ENCODE measurements at places on chromosomes 16 and 17.
A peak's percentile ranks its signal among the peaks of the same experiment; 100 is the strongest.

DNA sequence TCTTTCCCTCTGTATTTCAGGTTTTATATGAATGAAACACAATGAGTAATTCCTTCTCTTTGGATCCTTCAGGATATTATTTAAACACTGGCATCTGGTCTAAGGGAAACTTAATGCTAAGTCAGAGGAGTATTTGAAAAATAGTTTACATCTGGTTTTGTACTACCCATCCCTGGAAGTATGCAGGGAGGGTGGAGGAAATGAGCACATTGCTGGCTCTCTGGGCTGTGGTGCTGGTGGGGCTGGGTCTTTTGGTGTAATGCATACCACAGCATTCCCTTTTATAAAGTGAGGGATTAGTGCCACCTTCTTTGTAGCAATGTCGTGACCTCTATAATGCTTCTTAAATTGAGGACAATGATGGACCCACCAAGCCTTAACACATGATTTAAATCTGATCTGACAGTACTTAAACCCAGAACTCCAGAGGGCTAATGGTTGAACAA lies 105.5 kb upstream of the AXIN2 start:
- no peak overlapping the region for H3K27ac ChIP-seq
- no peaks in the 10 kb centered on the region for H3K27me3 ChIP-seq
- no peak for DNase-seq
- no peak overlapping the region for H3K4me3 ChIP-seq
- H3K4me1 ChIP-seq: no peaks in the 10 kb centered on the region

GRCh38 chr16:7443648-7444365 lies 111.2 kb downstream of the RBFOX1 start:
- H3K4me3 ChIP-seq: no peak overlapping the region
- H3K27me3 ChIP-seq: no peaks in the 10 kb centered on the region
- DNase-seq: no peak
- no peaks in the 10 kb centered on the region for H3K4me1 ChIP-seq
- no peaks in the 10 kb centered on the region for H3K36me3 ChIP-seq

DNA sequence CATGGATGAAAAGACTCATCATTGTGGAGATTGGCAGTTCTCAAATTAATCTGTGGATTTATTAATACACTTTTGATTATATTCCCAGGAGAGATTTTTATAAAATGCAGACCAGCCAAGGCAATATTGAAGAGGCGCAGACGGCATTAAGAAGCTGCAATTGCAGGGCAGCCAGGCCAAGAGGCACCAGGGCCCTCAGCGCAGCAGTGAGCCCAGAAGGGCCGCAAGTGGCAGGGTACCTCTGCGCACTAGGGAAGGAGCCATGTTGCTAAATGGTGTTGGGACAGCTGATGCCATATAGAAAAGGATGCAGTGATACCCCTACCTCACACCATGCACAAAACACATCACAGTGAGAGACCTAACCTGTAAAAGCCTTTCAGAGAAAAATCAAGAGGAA lies 36.6 kb upstream of the CHMP6 start:
- H3K4me3 ChIP-seq: no peak overlapping the region
- no peaks in the 10 kb centered on the region for H3K27me3 ChIP-seq
- DNase-seq: no peak
- no peak overlapping the region for H3K27ac ChIP-seq
- peaks cover 4% of the 10 kb centered on the region for H3K36me3 ChIP-seq

- H3K4me3 ChIP-seq: peak overlapping the region; percentile 85
- peak overlapping the region; percentile 85 for H3K27ac ChIP-seq
- H3K36me3 ChIP-seq: peaks cover 5% of the 10 kb centered on the region
- no peaks in the 10 kb centered on the region for H3K27me3 ChIP-seq
These were observed 1.4 kb downstream of the NT5C start for GRCh38 chr17:75130059-75130631.

DNA sequence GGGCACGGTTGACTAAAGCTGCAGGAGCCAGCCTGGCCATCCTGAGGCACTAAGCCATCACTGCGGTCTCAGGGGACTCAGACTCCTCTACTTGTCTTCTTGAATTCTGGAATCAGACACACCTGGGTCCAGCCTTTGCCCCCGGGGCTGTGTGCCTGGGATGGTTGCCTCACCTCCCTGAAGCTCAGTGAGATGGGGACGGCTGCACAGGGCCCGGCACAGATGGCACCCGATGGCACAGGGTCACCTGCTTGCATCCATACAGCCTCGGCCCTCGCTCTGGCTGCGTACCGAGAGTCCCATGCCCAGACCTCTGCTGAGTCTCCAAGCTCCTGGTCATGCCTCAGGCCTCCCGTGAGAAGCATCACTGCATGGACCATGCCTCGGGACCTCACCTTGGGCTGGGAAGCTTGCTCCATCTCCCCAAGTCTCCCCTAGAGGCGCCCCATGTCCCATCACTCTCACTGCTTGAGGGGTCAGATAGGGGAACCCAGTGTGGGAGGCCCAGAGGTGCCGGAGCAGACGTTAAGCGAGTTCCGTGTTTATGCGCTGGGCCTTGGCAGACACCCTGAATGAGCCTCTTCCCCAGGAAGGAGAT lies 316.3 kb downstream of the SEC14L1 start:
- peak overlapping the region; percentile 100 for H3K27ac ChIP-seq
- H3K27me3 ChIP-seq: no peaks in the 10 kb centered on the region
- H3K4me3 ChIP-seq: peak overlapping the region; percentile 86
- H3K4me1 ChIP-seq: peaks cover 42% of the 10 kb centered on the region
- peak; percentile 71 for DNase-seq
- peaks cover 67% of the 10 kb centered on the region for H3K36me3 ChIP-seq

DNA sequence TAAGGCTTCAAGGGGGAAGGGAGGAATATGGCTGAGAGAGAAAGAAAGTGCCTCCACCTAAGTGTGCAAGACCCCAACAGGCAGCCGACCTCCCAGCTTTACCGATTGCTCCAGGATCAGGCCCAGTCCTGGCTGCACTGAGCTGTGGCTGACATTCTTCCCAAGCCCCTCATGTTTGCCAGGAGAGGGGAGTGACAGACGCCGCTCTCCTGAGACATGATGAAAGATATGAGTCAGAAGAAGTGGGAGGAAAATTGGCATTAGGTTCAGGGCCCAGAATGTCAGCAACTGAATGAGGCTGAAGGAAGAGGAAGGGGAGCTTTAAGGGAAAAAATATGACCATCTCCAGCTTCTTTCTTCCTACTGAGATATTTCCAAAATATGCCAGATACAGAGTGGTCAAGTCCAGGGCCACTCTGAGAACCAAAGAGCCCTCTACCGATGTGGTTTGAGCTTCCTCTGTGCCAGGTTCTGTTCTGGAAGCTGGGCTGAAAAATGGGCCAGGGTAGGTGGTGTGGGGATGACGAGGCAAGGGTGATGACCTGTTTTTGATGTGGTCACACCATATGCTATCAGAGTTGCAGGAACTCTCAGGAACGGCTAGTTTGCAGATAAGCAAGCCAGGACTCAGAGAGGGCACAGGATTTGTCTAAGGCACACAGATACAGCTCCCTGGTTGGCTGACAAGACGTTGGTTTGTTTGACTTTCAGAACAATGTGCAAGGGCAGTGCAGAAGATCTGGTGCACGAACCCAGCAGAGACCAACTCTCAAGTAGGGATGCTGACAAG lies 176.7 kb downstream of the SOX9 start:
- H3K36me3 ChIP-seq: no peaks in the 10 kb centered on the region
- H3K4me3 ChIP-seq: no peak overlapping the region
- DNase-seq: no peak
- H3K27me3 ChIP-seq: peaks cover 2% of the 10 kb centered on the region
- no peaks in the 10 kb centered on the region for H3K4me1 ChIP-seq

GRCh38 chr17:27379888-27380533 lies 76.2 kb upstream of the KSR1 start:
- H3K4me1 ChIP-seq: no peaks in the 10 kb centered on the region
- H3K27me3 ChIP-seq: peaks cover 24% of the 10 kb centered on the region
- H3K36me3 ChIP-seq: no peaks in the 10 kb centered on the region
- no peak for DNase-seq

DNA sequence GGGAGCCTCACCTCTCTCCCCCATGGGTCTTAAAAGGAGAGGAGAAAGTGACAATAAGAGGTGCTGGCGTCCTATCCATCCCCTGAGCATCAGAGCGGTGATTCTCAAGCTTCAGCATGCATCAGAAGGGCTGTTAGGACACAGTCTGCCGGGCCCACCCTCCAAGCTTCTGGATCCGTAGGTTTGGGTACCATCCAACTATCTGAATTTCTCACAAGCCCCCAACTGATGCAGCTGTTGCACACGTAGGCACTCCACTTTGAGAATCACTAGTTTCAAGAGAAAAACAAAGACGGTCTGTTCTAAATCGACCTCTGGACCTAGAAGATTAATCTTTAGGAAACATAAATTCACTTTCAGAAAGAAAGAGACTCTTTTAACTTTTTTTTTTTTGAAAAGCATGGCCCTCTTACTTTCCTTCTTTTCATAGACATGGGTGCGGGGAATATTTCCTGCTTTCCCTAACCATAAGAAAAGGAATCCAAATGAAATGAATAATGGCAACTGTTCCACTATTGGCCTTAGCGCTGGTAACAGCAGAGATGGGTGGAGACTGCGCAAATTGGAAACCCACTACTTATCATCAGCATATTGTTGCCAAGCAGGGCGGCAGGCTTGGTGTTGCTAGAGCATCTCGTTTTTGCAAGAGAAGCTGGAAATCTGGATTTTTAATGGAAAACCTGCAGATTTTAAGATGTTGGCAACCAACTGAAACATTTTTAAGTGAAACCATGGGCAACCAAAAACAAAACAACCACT lies 144.4 kb downstream of the GAS7 start:
- H3K27me3 ChIP-seq: no peaks in the 10 kb centered on the region
- no peak for DNase-seq
- H3K27ac ChIP-seq: no peak overlapping the region
- no peak overlapping the region for H3K4me3 ChIP-seq
- no peaks in the 10 kb centered on the region for H3K36me3 ChIP-seq
- H3K4me1 ChIP-seq: no peaks in the 10 kb centered on the region

GRCh38 chr16:86212706-86213436 lies 297.5 kb upstream of the FOXF1 start:
- peaks cover 2% of the 10 kb centered on the region for H3K4me1 ChIP-seq
- H3K36me3 ChIP-seq: no peaks in the 10 kb centered on the region
- peaks cover 3% of the 10 kb centered on the region for H3K27me3 ChIP-seq

GRCh38 chr16:79282806-79283205 lies 317.7 kb downstream of the MAF start:
- H3K4me1 ChIP-seq: peaks cover 74% of the 10 kb centered on the region
- no peaks in the 10 kb centered on the region for H3K36me3 ChIP-seq
- peak; percentile 39 for DNase-seq
- H3K27ac ChIP-seq: no peak overlapping the region

DNA sequence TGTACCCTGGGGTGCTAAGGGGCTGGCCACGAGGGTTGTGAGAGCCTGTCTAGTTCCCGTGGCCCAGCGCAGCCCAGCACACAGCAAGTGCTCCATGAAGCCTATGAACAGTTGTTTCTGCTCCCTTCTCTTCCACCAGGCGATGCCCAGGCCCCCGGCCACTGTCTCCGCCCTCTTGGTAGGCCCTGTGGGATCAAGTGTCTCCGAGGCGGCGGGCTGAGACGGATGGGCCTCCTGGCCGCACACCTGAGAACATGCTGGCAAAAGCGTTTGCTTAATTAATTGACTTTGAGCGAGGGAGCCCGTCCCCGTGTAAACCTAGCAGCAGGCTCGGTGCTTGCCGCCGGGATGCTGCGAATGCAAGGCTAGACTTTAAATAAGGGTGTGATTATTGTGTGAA lies 129.7 kb upstream of the GSE1 start:
- H3K27ac ChIP-seq: no peak overlapping the region
- no peaks in the 10 kb centered on the region for H3K36me3 ChIP-seq
- H3K4me3 ChIP-seq: no peak overlapping the region
- DNase-seq: no peak
- H3K4me1 ChIP-seq: no peaks in the 10 kb centered on the region

DNA sequence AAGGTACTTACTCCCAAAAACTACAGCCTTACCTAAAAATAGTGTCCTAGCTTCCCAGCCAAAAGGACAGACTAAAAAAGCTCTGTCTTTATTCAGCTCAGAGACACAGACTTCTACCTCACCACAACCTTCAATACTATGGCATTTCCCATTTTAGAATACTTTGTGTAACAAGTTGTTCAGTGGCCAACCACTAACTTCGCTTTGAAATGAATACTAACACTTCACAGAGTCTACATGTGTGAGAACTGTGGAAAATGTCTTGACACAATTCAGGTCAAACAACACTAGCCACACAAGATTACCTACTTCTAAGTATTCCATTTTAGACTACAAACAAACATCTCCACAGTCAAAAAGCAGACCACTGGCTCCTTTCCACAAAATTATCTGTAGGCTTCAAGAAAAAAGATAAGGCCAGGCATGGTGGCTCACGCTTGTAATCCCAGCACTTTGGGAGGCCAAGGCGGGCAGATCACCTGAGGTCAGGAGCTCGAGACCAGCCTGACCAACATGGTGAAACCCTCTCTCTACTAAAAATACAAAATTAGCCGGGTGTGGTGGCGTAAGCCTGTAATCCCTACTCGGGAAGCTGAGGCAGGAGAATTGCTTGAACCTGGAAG lies 3.2 kb downstream of the HELZ start:
- H3K4me1 ChIP-seq: peaks cover 46% of the 10 kb centered on the region
- H3K27ac ChIP-seq: no peak overlapping the region
- no peak for DNase-seq
- H3K27me3 ChIP-seq: no peaks in the 10 kb centered on the region
- H3K36me3 ChIP-seq: peaks cover 31% of the 10 kb centered on the region

DNA sequence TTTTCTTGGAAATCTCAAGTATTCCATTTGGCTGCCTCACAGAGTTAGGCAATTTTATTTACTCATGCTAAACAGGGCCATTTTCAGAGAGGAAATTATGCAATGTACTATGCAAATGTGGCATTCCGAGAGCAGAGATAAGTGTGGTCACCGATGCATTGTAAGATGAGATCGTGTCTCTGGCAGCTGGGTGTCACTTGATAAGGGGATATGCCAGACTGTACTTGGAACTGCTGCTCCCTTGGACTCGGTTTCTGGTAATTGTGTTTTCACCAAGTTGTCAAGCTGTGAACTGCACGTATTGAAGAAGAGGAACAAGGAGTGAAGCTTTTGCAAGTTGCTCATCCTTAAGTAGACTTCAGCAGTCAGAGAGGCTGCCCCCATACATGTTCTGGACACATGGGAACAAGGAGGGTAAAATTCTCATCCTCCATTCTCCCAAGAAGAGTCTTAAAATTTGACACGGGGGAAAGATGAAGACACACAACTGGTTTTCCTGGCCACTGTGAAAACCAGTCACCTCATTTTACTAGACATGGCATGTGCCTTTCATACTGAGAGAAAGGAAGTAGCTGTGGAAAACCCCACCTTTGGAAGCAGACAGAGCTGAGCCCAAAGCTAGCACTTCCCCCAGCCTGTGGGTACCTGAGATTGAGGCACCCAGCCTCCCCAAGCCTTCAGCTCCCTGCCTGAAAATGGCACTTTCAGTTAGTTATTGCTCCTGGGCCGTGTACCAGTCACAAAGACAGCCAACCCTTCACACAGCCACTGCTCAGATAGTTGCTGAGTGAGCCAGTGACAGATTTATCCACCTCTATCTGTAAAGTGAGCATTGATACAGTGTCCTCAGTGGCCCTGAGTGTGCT lies 150.7 kb downstream of the SOCS1 start:
- H3K4me3 ChIP-seq: no peak overlapping the region
- peak overlapping the region; percentile 84 for H3K27ac ChIP-seq
- no peaks in the 10 kb centered on the region for H3K27me3 ChIP-seq
- DNase-seq: peak; percentile 74
- peaks cover 41% of the 10 kb centered on the region for H3K4me1 ChIP-seq

GRCh38 chr16:4957720-4958509 lies at the start of gene SEC14L5:
SEC14L5 (plus strand) TSS chr16:4958330; CDS start chr16:4959324, 994 bp downstream.
- H3K27me3 ChIP-seq: peaks cover 30% of the 10 kb centered on the region
- peak; percentile 96 for DNase-seq
- H3K27ac ChIP-seq: no peak within 1 kb of the TSS
- peak within 1 kb of the TSS; percentile 78 for H3K4me3 ChIP-seq
- no peaks in the 10 kb centered on the region for H3K36me3 ChIP-seq

Data from activated naive CD4-positive, alpha-beta T cell treated with anti-CD3 and anti-CD28 coated beads for 36 hours (primary cell).